WTC11 (cell line): ENCODE measurements at places on chromosomes 11 and 22. TPM values are rescaled to one million over a fixed set of nuclear protein-coding genes. Genes with fewer than 3 reads are reported as not detected.

Gene SCN3B
- total RNA-seq = 0.37 to 0.79 TPM (median 0.71 TPM) in 3 replicates

DNA sequence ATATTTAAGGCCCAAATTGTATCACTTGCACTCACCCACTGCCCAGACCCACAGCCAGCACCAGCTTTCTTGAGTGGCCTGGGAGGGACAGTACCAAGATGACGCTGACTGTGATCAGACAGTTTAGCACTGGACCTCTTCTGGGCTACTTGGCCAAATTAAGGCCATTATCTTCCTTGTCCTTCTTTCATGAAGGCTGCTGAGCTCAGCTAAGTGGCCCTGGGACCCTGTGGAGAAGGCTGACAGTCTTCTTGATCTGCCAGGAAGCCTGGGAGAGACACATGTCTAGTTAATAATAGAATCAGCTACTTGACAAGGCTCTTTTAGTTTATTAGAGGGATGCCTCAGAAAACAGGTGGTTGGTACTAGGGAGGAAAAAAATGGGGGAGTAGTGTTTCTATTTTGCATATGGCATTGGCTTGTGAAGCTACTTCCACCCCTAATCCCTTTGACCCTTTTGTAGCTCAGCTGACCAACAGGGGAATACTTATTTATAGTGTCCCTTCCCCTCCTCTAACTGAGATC is 127.9 kb upstream of the NTM start:
- DNase-seq = no peak
- H3K4me3 ChIP-seq = no peak overlapping the region
- no peaks in the 10 kb centered on the region for H3K36me3 ChIP-seq

Gene EIF3F
- 356 to 379 TPM (median 378 TPM) in 3 replicates for total RNA-seq

Gene SLC16A8
- 0.53 to 0.98 TPM (median 0.57 TPM) in 3 replicates for total RNA-seq

DNA sequence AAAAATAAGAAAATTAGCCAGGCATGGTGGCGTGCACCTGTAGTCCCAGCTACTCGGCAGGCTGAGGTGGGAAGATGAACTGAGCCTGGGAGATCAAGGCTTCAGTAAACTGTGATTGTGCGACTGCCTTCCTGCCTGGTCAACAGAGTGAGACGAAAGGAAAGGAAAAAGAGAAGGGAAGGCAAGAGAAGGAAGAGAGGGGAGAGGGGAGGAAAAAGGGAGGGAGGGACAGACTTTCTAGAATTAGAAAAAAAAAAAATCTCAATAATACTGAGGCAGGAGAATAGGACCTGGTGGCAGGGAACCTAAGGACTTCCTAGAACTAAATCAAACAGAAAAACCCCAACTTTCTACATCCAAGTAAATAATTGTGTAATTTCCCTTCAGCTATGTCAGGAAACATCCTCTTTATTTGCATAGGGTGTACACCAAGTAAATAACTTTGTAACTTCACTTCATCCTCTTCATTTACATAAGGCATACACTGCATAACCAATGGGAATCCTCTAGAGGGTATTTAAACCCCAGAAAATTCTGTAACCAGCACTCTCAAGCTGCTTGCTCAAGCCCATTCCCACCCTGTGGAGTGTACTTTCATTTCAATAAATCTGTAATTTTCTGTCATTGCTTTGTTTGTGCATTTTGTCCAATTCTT is 8.7 kb downstream of the SBF2 start:
- peak overlapping the region; percentile 33; the same call in 1 of the 2 replicates for H3K27ac ChIP-seq
- no peak overlapping the region for H3K4me3 ChIP-seq
- H3K4me1 ChIP-seq = peaks cover 15% of the 10 kb centered on the region

Gene SCO2
- total RNA-seq = 1.5 to 5.5 TPM in 2 of 3 replicates, not detected in the other

DNA sequence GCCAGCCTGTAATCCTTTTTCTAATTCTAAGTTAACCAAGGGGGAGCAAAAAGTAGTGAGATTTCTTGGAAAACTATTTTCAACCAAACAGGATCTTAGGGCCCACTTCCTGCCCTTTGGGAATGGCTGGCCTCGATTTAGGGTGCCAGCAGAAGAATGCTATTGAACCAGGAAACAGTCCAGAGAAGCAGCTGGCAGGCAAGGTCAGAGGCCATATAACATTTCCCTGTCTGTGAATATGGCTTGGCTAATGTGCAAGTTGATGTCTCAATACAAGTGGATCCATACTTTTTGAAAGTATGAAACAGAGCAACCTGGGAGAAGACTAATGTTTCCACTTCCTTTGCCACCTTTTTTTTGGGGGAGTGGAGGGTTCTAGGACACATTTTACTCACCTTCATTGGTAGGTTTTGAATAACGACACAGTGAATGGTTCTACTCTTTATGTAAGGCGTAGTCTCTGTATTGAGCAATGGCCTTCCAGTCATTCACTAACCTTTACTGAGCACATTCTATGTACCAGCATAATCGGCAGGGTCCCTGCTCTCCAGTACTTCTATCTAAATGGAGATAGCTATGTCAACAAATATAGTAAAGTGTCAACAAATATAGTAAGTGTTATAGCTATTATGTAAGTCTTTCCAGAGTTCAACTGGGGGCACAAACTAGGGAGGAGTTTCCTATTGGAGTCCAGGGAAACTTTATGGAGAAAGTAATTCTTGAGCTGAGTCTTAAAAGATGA is 34.2 kb upstream of the RRM1 start:
- H3K36me3 ChIP-seq = no peaks in the 10 kb centered on the region
- no peak for DNase-seq
- no peaks in the 10 kb centered on the region for H3K27me3 ChIP-seq
- H3K4me1 ChIP-seq = no peaks in the 10 kb centered on the region

Gene OR2D2
- 0.16 to 0.26 TPM (median 0.23 TPM) in 3 replicates for total RNA-seq

GRCh38 chr11:59810189-59810910 is at the start of gene MRPL16:
MRPL16 (minus strand) TSS chr11:59810778; CDS start chr11:59810658, 120 bp downstream.
- H3K4me3 ChIP-seq = peak within 1 kb of the TSS; percentile 92
- peak within 1 kb of the TSS; percentile 80 for H3K27ac ChIP-seq
- peaks cover 24% of the 10 kb centered on the region for H3K36me3 ChIP-seq
- DNase-seq = peak; percentile 88
- peaks cover 44% of the 10 kb centered on the region for H3K4me1 ChIP-seq

DNA sequence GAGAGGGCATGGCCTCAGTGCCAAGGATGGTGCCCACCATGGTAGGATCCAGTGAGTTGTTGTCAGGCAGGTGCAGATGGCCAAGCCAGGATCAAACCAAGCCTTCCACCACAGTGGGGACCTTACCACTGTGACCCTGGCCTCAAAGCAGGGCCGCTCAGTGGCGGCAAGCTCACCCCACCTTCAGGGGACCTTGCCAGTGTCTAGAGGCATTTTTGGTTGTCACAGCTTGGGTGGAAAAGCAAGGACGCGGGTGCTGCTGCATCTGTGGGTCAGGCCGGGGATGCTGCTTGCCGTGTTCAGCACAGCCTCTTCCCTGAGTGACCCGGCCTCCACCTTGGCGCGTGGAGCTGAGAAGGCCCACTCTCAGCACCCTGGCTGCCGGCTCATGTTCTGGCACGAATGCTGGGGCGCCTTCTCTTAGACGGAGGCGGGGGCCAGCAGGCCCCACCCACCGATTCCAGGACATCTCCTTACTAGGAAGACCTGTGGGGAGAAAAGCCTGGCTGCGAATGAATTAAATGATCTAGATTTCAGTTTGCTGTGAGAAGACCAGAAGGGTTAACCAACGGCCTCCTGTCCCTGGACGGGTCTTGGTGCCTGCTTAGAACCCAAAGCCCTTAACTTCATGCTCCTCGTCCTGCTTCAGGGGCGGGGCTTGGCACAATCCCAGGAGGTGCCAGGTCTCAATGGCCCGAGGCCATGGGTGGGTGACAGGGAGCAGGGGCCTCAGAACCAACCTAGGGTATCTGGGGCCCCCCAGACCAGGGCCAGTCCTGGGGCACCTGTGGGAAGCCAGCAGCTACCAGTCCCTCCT is 18.9 kb downstream of the TRMU start:
- no peak for DNase-seq
- no peaks in the 10 kb centered on the region for H3K4me1 ChIP-seq
- no peaks in the 10 kb centered on the region for H3K27me3 ChIP-seq
- H3K4me3 ChIP-seq = no peak overlapping the region

DNA sequence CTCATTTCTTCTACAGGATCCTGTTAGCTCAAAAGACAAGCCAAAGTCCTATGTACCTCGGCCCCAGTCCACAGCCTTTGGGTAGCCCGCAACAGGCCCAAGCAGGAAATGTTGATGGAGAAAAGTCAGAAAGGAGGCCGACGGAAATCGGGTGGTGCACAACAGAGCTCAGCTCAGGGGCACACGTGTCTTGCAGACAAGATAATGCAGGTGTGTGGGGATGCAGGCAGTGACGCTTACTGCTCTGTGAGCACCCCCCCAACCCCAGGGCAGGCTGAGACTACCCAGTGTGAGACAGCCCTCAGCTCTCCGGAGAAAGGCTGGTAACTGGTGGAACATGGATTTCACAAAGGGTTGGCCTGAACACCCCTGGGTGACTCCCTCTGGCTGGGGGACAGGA is 4.3 kb upstream of the PDE2A start:
- DNase-seq = no peak
- H3K4me1 ChIP-seq = peaks cover 41% of the 10 kb centered on the region
- peaks cover 76% of the 10 kb centered on the region for H3K27me3 ChIP-seq
- no peak overlapping the region for H3K27ac ChIP-seq
- H3K36me3 ChIP-seq = no peaks in the 10 kb centered on the region

Gene CABP4
- 0.09 to 0.23 TPM in 2 of 3 replicates, not detected in the other for total RNA-seq

Gene TRIM77
- total RNA-seq = not detected in 3 replicates

Gene GGTLC3
- total RNA-seq = not detected in 3 replicates

- H3K4me1 ChIP-seq = peaks cover 3% of the 10 kb centered on the region
- peak; percentile 15 for DNase-seq
- H3K27ac ChIP-seq = no peak overlapping the region
- no peaks in the 10 kb centered on the region for H3K36me3 ChIP-seq
- no peaks in the 10 kb centered on the region for H3K27me3 ChIP-seq
Measured at GRCh38 chr11:16086229-16086819, 270.0 kb downstream of the SOX6 start.

- H3K27ac ChIP-seq = no peak overlapping the region
- peaks cover 4% of the 10 kb centered on the region for H3K4me1 ChIP-seq
- no peak overlapping the region for H3K4me3 ChIP-seq
- no peak for DNase-seq
- peaks cover 28% of the 10 kb centered on the region for H3K36me3 ChIP-seq
- H3K27me3 ChIP-seq = peaks cover 4% of the 10 kb centered on the region; the same call in 1 of the 2 replicates
Measured at GRCh38 chr11:24661331-24661730, 164.5 kb downstream of the LUZP2 start.

- no peaks in the 10 kb centered on the region for H3K27me3 ChIP-seq
- no peak overlapping the region for H3K4me3 ChIP-seq
- no peak for DNase-seq
- H3K27ac ChIP-seq = peak overlapping the region; percentile 6
Measured at GRCh38 chr22:46996595-46997310, 234.3 kb downstream of the TBC1D22A start.

Gene SAA1
- 7.7 to 12.8 TPM (median 8.8 TPM) in 3 replicates for total RNA-seq

GRCh38 chr11:78829146-78829545 is 254.5 kb upstream of the NARS2 start:
- H3K27ac ChIP-seq = no peak overlapping the region
- no peaks in the 10 kb centered on the region for H3K36me3 ChIP-seq
- H3K4me1 ChIP-seq = peaks cover 26% of the 10 kb centered on the region
- no peaks in the 10 kb centered on the region for H3K27me3 ChIP-seq
- DNase-seq = no peak
- H3K4me3 ChIP-seq = no peak overlapping the region

DNA sequence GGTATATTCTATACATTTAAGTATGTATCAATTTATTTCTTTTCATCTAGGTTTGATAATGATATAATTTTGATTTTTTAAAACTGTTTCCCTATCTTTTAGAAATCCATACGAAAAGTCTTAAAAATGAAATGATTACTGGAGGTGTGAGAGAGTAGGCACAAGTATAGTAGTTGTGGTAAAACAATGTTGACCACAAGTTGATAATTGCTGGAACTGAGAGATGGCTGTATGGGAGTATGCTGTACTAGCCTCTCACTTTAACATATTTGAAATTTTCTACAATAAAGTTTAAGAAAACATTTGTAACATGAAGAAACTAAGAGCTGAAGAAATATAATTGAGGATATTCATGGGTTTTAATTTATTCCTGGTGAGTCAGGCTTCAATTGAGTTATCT is 30.0 kb downstream of the FSHB start:
- H3K4me1 ChIP-seq = no peaks in the 10 kb centered on the region
- DNase-seq = no peak
- no peaks in the 10 kb centered on the region for H3K36me3 ChIP-seq

DNA sequence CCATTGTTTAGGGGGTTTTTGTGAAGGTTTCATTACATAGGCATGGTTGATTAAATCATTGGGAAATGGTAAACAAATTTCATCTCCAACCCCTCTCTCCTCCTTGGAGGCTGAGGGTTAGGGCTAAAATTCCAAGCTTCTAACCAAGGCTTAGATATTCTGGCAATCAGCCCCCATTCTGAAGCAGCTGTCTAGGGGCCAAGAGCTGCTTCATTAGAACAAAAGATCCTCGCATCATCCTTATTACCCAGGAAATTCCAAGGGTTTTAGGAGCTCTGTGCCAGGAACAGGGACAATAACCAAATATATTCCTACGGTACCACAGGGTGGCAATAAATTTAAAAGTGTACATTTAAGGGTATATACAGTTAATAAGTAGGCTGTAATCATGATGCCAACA is 22.5 kb upstream of the EED start:
- H3K27me3 ChIP-seq = peaks cover 2% of the 10 kb centered on the region; the same call in 1 of the 2 replicates
- no peak overlapping the region for H3K4me3 ChIP-seq
